ENCODE measurements at places on chromosomes 1 and 21. TPM values are rescaled to one million over a fixed set of nuclear protein-coding genes. Genes with fewer than 3 reads are reported as not detected.

- no peak overlapping the region for H3K27ac ChIP-seq
- H3K27me3 ChIP-seq = no peaks in the 10 kb centered on the region
- no peaks in the 10 kb centered on the region for H3K36me3 ChIP-seq
- no peak for DNase-seq
Measured at GRCh38 chr1:59967141-59967697, 40.6 kb upstream of the CYP2J2 start.

DNA sequence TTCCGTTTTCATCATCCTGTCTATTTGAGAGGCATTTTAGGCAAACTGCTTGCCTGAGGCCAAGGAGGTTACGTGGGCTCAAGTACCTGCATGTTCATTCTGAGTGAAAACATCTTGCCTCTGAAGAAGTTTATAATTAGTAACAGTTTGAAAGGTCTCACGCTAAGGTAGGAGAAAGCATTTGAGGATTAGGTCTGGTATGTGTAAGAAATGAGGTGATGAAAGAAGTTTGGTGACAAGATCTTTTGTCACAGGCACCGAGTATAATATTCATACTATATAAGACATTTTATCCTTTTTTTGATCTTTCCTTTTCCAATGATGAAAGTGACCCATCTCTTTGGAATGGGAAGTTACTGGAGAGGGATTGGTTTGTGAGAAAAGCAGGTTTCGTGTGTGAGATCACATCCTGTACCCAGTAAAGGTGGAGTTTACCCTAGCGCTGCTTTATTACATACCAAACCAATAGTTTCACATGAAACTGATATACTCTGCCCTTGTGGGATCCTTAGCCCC lies 98.7 kb upstream of the PDC start:
- DNase-seq = no peak
- H3K27me3 ChIP-seq = no peaks in the 10 kb centered on the region
- no peaks in the 10 kb centered on the region for H3K4me1 ChIP-seq
- H3K4me3 ChIP-seq = no peak overlapping the region
- no peaks in the 10 kb centered on the region for H3K36me3 ChIP-seq

DNA sequence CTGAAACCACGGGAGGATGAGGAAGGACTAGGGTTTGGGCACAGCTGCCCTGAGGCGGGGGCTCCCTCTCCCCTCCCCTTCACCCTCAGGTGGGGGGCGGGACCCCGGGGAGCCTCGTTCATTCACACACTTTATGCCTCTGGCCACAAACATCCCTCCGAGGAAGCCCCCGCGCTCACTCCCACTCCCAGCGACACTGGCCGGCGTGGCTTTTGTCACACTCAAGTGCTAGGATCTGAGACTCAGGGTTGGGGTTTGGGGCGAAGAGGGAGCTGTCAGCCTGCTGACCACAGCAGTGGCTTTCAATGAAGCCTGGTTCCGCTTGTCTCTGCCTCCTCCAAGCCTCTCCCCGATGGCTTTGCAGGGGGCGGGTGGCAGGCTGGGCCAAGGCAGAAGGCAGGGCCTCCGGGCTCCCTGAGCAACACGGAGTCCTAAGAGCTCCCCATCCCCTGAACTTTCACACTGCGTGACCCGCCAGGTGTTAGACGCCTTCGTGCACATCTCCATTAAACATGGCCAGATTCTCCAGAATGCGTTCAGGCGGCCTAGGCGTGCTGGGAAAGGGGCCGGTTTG lies 178.1 kb downstream of the NPHP4 start:
- H3K36me3 ChIP-seq = no peaks in the 10 kb centered on the region
- no peaks in the 10 kb centered on the region for H3K27me3 ChIP-seq
- H3K4me1 ChIP-seq = no peaks in the 10 kb centered on the region
- no peak overlapping the region for H3K4me3 ChIP-seq
- no peak overlapping the region for H3K27ac ChIP-seq

DNA sequence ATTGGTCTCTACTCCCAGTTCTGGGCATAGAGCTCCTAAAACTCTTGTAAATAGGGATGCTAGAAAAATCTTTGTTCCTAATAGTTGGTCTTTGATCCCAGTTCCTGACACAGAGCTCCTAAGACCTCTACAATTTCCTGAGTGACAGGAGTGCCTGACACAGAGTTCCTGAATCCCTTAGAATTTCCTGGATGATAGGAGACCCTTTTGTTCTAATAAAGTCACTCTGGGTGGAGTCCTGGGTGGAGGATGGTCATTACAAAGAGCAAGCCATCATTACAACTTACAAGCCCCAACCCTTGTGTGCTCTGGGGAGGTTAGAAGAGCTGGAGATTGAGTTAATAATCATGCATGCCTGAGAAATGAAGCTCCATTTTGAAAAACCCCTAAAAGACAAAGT lies 58.4 kb downstream of the ZZZ3 start:
- H3K4me1 ChIP-seq = no peaks in the 10 kb centered on the region
- H3K4me3 ChIP-seq = no peak overlapping the region
- no peak overlapping the region for H3K27ac ChIP-seq
- no peak for DNase-seq
- no peaks in the 10 kb centered on the region for H3K27me3 ChIP-seq

DNA sequence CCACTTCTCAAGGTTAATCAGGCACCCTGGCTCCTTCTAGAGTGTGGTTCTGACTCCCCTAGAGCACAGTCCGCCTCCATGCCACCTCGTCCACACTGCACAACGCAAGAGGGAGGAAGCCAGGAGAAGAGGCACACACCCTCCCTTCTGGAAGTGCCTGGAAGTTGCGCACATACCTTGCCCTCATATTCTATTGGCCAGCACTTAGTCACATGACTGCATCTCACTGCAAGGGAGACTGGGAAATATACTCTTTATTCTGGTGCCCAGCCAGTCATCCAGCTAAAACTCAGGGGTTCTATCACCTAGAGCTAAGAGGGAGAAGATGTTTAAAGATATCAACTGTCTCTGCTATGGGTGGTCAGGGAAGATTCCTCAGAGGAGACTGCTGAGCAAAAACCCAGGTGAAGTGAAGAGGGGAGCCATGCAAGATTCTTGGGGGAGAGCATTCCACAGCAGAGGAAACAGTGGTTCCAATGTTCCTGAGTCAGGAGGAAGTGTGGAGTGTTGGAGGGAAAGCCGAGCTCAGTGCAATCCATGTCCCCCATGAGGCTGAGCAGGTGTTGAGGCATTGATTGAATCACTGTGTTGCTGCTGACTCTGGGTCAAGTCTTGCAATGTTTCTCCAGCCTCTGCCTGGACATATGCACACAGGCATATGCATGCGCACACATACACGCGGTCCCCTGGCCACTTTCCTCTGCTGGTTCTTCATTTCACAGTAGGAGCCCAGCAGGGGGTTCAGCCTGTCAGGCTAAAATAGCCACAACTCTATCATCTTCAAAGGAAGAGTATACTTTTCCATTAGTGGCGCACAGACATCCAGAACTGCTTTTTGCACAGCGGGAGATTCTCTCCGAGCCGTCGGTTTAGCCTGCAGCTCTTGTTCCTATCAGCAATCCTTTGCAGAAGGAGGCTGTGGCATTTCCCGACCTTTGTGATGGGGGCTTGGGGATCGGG lies 22.3 kb upstream of the KLHDC7A start:
- no peak for DNase-seq
- H3K27me3 ChIP-seq = no peaks in the 10 kb centered on the region
- no peak overlapping the region for H3K4me3 ChIP-seq

- H3K36me3 ChIP-seq = no peaks in the 10 kb centered on the region
- no peaks in the 10 kb centered on the region for H3K27me3 ChIP-seq
- no peak overlapping the region for H3K27ac ChIP-seq
- H3K4me3 ChIP-seq = no peak overlapping the region
- no peak for DNase-seq
- no peaks in the 10 kb centered on the region for H3K4me1 ChIP-seq
Measured at GRCh38 chr1:205783904-205784303, 8.6 kb upstream of the RAB29 start.

DNA sequence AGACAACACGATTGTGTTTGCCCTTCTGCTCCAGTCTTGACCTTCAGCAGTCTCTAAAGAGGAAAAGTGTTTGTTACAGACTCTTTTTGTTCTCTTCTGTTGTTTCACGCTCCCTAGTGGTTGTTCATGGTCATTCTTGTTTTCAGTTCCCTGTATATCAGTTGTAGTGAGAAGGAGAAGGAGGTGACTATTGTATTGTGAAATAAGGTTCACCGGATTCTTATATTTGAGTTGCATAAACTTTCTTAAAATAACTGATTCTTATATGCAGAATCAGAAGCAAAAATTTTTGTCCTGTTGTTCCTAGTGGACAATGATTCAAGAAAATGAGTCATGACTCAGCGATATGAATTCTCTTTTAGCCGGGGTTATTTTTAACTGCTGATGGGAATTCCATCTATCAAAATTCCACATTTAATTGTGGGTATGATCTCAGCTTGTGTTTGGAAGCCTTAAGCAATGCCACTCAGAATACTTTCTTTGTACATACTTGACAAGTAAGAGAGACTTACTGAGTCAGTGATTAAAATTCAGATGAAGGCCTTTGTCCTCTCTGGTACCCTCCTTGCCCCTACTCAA lies 152.2 kb downstream of the CLEC20A start:
- no peaks in the 10 kb centered on the region for H3K36me3 ChIP-seq
- H3K27me3 ChIP-seq = no peaks in the 10 kb centered on the region
- no peak for DNase-seq

The PRKACB gene
- 18.2 TPM for total RNA-seq

- H3K27me3 ChIP-seq = no peaks in the 10 kb centered on the region
- no peak overlapping the region for H3K4me3 ChIP-seq
- H3K27ac ChIP-seq = no peak overlapping the region
- no peak for DNase-seq
Measured at GRCh38 chr1:88003255-88003654, 674.6 kb downstream of the LMO4 start.

DNA sequence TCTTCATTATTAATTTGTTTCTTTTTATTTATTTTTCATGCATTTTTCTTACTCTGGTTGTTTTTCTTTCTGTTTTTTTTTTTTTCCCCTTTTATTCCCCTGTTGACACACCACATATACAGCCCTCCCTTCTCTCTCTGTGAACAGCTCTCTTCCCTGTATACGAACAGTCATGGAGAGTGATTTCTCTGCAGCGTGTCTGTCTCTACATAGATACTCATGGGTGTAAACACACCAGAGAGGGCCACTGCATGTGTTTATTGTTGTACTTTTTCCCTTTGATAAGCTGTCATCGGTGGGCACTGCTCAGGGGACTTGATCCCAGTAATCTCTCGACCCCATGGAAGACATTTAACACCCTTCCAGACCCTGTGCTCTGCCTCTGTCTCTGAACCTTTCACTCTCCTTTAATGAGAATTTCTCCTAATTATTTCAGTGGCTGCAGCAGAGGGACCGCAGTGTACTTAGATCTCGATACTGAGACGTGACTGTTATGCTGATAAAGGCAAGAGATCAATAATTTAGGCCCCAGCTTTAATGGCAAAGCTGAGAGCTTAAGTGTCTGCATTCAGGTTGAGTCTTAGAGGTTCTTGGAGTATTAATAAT lies 113.1 kb downstream of the PBX1 start:
- no peak overlapping the region for H3K4me3 ChIP-seq
- no peak overlapping the region for H3K27ac ChIP-seq
- peaks cover 87% of the 10 kb centered on the region for H3K4me1 ChIP-seq
- no peaks in the 10 kb centered on the region for H3K27me3 ChIP-seq
- H3K36me3 ChIP-seq = no peaks in the 10 kb centered on the region

The IFI44L gene
- 3.9 TPM for total RNA-seq

GRCh38 chr1:225114354-225114990 lies 185.0 kb downstream of the DNAH14 start:
- H3K27ac ChIP-seq = no peak overlapping the region
- no peak overlapping the region for H3K4me3 ChIP-seq
- H3K27me3 ChIP-seq = no peaks in the 10 kb centered on the region
- no peak for DNase-seq
- H3K36me3 ChIP-seq = no peaks in the 10 kb centered on the region

GRCh38 chr1:205494115-205494514 lies 10.4 kb upstream of the CDK18 start:
- peaks cover 30% of the 10 kb centered on the region for H3K4me1 ChIP-seq
- no peaks in the 10 kb centered on the region for H3K27me3 ChIP-seq
- DNase-seq = no peak
- H3K36me3 ChIP-seq = no peaks in the 10 kb centered on the region

The SUSD4 gene
- total RNA-seq = 18.1 TPM

GRCh38 chr1:2505461-2505994 lies 20.9 kb downstream of the PANK4 start:
- H3K27ac ChIP-seq = no peak overlapping the region
- H3K27me3 ChIP-seq = no peaks in the 10 kb centered on the region
- no peaks in the 10 kb centered on the region for H3K4me1 ChIP-seq
- H3K36me3 ChIP-seq = peaks cover 9% of the 10 kb centered on the region
- DNase-seq = no peak

The OR6N1 gene
- not detected for total RNA-seq

DNA sequence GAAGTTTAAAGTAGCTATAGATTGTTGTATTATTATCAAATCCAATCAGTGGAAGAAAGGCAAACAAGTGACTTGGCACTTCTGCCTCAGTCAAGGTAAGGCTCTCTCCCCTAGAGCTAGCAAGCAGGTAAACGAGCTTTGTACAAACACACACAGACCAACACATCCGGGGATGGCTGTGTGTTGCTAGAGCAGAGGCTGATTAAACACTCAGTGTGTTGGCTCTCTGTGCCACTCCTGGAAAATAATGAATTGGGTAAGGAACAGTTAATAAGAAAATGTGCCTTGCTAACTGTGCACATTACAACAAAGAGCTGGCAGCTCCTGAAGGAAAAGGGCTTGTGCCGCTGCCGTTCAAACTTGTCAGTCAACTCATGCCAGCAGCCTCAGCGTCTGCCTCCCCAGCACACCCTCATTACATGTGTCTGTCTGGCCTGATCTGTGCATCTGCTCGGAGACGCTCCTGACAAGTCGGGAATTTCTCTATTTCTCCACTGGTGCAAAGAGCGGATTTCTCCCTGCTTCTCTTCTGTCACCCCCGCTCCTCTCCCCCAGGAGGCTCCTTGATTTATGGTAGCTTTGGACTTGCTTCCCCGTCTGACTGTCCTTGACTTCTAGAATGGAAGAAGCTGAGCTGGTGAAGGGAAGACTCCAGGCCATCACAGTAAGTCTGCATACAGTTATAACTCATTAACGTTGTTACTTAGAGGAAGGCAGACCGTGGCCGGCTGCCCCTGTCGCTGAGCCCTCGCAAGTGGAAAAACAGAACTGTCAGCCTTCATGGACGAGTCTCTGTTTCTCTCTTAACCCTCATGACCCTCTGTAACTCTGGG lies at the start of gene PALMD:
Gene PALMD (plus strand): TSS at position 415 of the 833 bp plus-strand sequence. CDS start 205 bp downstream, at position 620.
- DNase-seq = peak; percentile 10
- H3K27ac ChIP-seq = peak within 1 kb of the TSS; percentile 60
- H3K36me3 ChIP-seq = no peaks in the 10 kb centered on the region

The MTFR1L gene
- 56.4 TPM for total RNA-seq

- no peaks in the 10 kb centered on the region for H3K36me3 ChIP-seq
- H3K4me3 ChIP-seq = no peak overlapping the region
- H3K27ac ChIP-seq = no peak overlapping the region
- H3K4me1 ChIP-seq = no peaks in the 10 kb centered on the region
Measured at GRCh38 chr1:194717334-194717733, 1530.9 kb upstream of the B3GALT2 start.

The OR14K1 gene
- total RNA-seq = not detected

The GABRD gene
- not detected for total RNA-seq

The EVI5 gene
- 18.9 TPM for total RNA-seq

- H3K27ac ChIP-seq = no peak overlapping the region
- no peak for DNase-seq
- H3K36me3 ChIP-seq = no peaks in the 10 kb centered on the region
Measured at GRCh38 chr1:209048941-209049669, 534.4 kb upstream of the CAMK1G start.

Measured in body of pancreas (tissue), 4 donors.